Kidney glomerular epithelial cell (primary cell): ENCODE measurements at places on chromosomes 3 and 15.

DNA sequence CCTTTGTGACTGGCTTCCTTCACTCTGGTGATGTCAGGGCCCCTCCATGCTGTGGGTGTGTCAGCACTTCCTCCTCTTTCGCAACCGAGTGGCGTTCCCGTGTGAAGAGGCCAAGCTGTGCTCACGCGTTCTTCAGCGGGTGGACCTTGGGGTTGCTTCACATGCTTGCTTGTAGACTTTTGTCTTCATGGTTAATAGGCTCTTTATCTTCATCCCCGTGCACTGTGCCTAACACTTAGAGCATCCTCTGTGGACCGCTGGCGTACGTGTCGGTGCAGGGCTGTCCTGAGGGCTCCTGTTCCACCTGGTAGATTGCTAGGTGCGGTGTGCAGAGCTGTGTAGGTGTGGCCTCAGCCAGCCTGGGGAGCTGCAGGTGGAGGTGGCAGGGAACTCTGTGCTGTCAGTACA is 182.3 kb downstream of the OR4M2 start:
- no peak for DNase-seq

- DNase-seq = no peak
These were observed 478.5 kb upstream of the PROK2 start for GRCh38 chr3:72263223-72263990.

- no peak for DNase-seq
These were observed 214.4 kb downstream of the OSBPL10 start for GRCh38 chr3:31766669-31767068.

GRCh38 chr15:73474785-73475184 is 31.8 kb downstream of the REC114 start:
- no peak for DNase-seq

DNA sequence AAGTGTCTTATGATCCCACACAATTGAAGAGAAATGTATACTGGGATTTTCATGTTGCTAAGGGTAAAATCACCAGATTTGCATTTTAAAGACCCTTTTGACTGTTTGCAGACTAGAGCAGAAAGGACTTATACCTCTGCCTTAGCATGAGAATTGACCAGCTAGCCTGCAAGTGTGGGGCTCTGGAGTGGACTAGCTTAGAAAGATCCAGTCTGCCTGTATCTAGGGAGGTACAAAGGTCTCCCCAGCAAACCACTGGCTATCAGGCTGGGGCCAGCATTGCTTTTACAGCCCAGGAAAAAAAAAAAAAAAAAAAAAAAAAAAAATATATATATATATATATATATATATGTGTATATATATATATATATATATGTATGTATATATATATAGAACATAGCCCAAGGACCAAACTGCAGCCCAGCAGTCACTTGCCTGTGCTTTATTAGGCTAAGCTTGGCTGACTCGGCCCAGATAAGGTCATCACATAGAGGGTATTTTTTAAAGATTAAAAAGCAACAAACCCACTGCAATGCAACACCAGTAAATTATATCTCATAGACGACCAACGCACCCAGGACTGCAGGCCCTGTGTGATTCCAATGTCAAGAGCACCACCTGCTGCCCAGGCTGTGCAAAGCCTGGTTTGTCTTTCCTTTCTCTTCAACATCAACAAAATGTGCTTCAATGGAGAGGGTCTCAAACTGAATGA is 63.7 kb downstream of the DCLK3 start:
- DNase-seq = peak; percentile 67

- no peak for DNase-seq
These were observed 86.0 kb upstream of the MFGE8 start for GRCh38 chr15:88998980-88999713.

DNA sequence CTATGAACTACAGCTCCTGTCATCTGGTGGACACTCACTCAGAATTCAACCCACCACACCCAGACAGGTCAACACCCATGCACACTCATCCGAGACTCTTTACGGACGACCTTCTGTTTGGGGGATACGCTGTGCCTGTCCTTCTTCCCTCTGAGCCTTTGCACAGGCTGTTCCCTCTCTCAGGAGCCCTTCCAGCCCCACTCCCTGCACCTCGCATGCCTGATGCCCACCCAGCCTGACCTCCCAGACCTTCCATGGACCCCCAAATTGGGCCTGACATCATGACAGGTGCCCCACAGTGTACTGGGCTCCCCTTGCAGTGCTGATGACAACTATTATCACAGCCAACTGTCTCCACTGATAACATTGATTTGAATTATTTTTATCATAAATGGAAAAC is 135.8 kb downstream of the NSMCE3 start:
- no peak for DNase-seq

- no peak for DNase-seq
These were observed 28.3 kb downstream of the RPLP1 start for GRCh38 chr15:69480932-69481331.

GRCh38 chr15:63080634-63081250 is 38.2 kb downstream of the TPM1 start:
- DNase-seq = no peak

- no peak for DNase-seq
These were observed 3.3 kb downstream of the ZWILCH start for GRCh38 chr15:66508293-66508883.

DNA sequence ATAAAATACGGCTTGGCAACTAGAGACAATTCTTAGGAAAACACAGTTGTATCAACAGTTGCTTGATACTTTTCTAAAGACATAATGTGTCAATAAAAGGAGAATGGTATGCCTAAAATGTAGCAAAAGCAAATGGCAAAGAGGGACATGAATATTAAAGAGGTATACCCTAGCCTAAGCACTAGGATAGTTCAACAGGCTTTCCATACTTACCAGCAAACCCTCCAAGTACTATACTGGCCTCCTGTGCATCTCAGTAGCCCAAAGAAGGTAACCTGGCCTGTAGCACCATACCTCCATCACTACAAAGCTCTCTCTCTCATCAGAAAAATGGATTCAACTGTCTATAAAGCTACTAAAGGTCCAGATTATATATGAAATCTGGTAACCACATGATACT is 7.5 kb downstream of the SETD2 start:
- DNase-seq = no peak

GRCh38 chr15:98902931-98903330 is 104.7 kb downstream of the PGPEP1L start:
- no peak for DNase-seq

GRCh38 chr3:151301787-151302186 is 14.8 kb downstream of the GPR87 start:
- no peak for DNase-seq

DNA sequence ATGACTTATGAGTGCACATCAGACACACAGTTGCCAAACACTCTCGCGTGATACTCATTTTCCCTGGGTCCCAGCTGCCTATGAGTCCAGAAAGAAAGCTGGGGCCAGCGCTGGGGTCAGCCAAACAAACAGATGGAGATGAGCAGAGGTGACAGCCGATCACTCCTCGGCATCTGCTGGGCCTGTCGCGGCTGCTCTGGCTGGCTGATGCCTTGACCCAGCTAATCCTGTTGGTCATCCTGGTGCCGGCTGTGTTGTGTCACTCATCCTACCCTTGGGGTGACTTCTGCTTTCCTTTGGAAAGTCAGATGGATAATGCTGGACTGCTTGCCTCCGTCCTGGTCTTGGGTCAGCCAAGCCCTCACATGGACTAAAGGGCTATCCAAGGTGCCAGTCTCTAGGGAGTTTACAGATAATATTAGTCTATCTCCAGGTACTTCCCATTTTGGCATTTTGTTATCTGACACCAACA is 105.3 kb upstream of the PDZRN3 start:
- no peak for DNase-seq

DNA sequence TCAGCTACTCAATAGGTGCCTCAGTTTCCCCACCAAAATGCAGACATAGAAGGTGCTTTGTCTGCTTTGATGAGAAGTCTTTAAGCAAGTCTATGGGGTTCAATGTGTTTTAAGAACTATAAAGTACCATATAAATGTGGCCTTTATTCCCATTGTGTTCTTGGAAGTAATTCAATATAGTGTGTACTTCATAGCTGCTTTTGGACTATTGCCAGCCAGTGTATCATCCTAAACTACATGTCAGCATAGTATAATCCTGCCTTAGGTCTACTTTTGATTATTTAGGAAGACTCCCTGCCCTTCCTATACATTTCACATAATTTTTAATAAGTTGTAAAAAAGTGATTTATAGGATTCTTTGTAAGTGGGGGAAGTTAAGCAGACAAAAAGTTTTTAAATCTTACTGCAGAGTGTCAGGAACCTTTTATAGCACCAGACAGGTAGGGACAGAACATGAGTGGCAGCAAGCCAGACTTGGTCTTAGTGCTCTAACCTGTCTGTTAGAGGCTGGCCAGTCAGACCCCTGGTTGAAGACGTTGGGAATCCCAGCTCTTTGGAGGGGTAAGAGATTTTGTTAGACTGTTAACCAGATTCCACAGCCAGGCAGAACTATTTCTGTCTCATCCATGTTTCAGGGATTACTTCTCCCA is 48.4 kb downstream of the MLH1 start:
- no peak for DNase-seq

GRCh38 chr15:28901987-28902745 is 16.4 kb downstream of the APBA2 start:
- DNase-seq = no peak
